NCI-H2081 (cell line): ENCODE measurements at places on chromosomes 12 and 14.
A peak's percentile ranks its signal among the peaks of the same experiment; 100 is the strongest.

GRCh38 chr12:57237932-57238853 is 8.7 kb downstream of the SHMT2 start:
- peak; percentile 40 for DNase-seq

DNA sequence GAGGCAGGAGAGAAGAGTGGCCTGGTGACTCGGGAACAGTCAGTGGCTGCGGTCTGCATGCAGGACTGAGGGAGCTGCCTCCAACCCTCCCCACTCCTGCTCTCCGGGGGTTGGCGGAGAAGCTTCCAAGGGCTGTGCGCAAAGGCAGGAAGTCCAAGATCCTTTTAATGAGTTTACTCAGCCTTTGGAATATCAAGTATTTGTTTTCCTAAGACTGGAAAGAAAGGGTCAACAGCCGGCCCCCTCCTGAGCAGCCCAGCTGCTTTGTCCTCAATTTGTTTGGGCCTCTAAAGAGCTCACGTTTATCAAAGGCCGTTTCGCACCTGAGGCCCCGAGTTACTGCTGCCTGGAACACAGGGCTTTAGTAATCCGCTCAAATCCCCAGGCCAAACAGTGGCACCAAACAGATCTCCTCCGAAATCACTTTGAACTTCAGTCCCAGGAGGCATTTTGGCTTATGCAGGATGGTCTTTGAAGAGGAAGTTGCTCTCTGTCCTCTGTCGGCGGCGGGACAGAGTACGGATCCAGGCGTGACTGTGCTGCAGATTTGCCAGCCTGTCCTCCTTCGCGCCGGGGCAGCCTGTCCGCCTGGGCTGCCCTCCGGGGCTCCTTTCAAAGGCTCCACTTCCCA is 117.2 kb upstream of the FZD10 start:
- DNase-seq, result no peak

GRCh38 chr12:113251404-113252070 is 30.3 kb downstream of the TPCN1 start:
- DNase-seq, result no peak

GRCh38 chr12:25271486-25272098 is 20.9 kb upstream of the KRAS start:
- DNase-seq, result no peak

DNA sequence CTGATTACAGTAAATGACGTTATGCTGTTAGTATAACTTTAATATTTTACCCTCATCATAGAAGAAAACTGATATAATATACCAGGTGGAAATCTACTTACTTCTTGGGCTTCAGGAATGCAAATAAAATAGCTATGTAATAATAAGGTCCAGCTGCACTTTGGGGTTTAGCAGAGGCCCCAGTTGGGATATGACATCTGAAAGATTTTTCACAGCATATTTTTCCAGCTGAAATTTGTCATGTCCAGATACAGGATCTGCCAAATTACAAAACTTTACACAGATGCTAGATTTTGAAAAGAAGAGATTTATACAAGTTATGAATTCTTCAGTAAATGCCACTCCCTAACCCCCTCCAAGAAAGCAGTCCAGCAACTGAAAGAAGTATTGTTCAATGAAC is 29.2 kb upstream of the DCN start:
- no peak for DNase-seq

- DNase-seq, result no peak
These were observed 209.1 kb downstream of the DACT1 start for GRCh38 chr14:58846682-58847465.

- DNase-seq, result no peak
These were observed 711 bp downstream of the ANO4 start for GRCh38 chr12:100795174-100795799.

GRCh38 chr12:117559978-117560377 is 198.6 kb upstream of the NOS1 start:
- DNase-seq, result no peak

GRCh38 chr12:49244176-49244575 is 20.7 kb upstream of the TUBA1C start:
- DNase-seq, result no peak

GRCh38 chr14:21208554-21208953 is 52.7 kb upstream of the OR5AU1 start:
- no peak for DNase-seq

DNA sequence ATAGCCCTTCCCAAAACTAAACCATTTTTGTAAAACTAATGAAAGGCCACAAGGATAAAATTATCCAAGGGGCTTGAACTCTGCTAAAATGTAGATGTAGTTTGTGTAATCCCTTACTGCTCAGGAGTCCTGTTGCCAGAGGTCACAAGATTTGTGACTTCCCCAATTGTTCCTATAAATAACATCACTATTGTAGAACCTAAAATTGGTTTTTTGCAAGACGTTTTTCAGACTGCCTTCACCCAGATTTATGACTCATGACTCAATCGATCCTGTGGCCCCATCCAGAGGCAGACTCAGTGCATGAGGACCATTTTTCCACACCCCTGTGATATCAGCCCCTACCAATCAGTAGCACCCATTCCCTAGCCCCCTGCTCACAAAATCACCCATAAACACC is 61.5 kb upstream of the RASSF8 start:
- DNase-seq, result no peak

DNA sequence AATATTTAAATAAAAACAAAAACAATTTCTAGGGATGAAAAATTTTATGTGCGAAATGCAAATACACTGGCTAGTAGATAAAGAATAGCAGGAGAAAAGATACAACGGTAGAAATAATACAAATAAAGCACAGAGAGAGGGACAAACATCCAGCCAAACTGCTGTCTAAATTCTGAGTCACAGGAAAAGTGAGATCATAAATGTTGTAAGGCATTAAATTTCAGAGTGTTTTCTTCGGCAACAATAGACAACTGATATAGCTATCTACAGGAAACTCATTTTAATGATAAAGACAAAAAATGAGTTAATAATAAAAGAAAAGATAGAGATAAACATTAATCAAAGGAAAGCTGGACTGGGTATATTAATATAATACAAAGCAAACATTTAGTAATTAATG is 122.2 kb downstream of the NTS start:
- no peak for DNase-seq

DNA sequence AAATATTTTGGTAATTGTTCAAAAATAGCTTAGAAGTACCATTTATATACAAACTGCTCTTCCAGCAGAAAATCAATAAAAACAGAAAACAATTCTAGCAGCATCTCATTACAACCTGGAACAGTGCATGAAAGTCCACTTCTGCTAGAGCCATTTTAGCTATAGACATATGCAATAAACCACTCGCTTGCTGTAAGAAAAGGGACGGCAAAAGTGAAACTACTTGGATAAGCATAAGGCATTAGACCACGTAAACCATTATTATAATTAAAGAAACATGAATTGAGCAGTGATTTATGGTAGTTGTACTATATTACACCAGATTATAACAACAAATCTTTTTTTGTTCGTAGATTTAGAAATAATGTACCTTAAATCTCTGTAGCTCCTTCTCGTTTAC is 48.7 kb downstream of the LRIG3 start:
- DNase-seq, result no peak

GRCh38 chr12:4323396-4323795 is 2.4 kb downstream of the TIGAR start:
- no peak for DNase-seq

- DNase-seq, result no peak
These were observed 65.4 kb upstream of the DDX11 start for GRCh38 chr12:31008241-31008761.

DNA sequence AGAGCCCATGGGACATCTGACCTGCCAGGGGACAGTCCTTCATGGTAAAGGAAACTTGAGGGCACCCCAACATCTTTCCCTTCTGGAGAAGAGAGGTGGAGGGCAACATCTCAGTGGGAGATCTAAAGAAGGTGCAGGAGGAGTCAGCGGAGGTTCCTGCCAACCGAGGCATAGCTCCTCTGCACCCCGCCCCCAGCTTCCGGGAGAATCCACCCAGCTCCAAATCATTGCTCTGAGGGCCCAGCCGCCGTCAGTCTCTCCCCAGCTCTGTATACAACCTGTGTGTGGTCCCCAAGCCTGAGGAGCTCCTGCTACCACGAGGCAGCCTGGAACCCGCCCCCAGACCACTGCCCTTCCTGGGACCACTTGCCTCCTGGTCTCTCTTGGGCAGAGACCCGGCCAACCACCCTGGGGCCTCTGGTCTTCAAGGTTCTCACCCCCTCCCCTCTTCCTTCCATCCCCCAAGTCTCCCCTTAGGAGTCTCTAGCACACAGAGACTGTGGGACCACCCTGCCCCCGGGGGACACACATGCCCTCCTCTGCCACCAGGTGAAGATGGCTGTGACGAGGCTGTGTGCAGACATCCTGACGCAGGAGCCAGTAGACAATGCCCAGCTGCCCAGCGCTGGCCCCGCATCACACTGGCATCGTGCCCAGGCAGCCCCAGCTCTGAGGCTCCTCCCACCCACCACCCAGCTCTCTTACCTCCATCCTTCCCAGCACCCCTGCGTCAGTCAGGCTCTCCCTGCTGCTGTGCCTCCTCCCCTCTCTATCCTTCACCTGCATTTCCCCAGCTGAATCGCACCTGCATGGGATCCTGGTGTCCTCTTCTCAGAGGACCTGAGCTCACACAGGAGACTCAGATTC is 13.0 kb upstream of the NUDT14 start:
- DNase-seq, result peak; percentile 80

DNA sequence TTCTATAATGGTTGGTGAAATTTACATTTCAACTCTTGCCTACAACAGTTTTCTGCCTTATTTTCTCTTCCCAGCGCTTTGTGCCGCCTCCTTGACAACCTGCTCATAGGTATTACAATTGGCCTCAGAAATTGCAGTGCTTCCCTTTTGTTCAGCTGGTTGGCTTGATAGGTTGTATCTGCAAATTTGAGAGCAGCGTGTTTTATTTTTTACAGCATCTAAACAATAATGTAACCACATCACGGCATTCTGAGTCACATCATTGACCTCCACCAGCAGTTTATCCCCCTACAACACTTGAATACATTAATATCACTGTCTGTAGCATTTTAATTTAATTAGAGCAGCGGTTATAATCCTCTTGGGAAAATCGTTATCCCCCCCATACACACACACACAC is 99.4 kb downstream of the ETV6 start:
- peak; percentile 5 for DNase-seq

GRCh38 chr12:31853520-31853919 is 105.7 kb upstream of the RESF1 start:
- DNase-seq, result no peak
